Endothelial cell of umbilical vein (primary cell): ENCODE measurements at places on chromosomes 5 and 9.

GRCh38 chr5:2352101-2352861 lies 399.2 kb downstream of the IRX2 start:
- DNase-seq = no peak

DNA sequence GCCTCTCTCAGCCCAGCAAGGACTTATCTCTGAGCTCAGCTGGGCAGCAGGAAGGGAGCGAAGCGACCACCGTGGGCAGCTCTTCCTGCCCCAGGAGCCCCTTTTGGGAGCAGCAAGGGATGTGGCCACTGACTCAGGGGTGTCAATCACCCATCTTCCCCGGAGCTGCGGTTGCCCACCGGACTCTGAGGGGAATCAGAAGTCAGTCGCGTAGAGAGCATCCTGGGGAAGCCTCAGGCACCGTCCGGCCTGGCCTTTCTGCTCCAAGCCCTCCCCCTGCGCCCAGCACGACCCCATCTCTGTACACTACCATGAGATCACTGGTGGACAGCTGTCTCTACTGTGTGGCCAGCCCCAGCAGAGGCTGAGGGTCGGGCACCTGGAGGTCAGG lies 24.6 kb downstream of the GFI1B start:
- no peak for DNase-seq

DNA sequence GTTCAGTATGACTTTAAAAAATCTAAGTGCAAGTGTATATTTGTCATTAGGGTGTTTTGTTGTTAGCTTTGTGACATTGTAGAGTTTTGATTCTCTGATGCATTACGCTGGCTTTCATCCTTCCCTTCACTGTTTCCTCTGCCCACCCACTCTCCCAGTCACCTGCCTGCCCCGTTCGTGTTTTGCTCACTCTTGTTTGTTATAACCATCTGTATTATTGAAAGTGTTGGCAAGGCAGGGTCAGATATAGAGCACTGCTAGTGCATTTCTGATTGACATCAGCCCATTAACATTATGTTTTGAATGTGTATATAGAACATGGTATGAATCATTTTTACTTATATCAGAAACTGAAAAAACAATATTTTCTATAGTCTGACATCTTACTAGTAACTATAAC lies 27.3 kb downstream of the SCGB3A1 start:
- DNase-seq = no peak

DNA sequence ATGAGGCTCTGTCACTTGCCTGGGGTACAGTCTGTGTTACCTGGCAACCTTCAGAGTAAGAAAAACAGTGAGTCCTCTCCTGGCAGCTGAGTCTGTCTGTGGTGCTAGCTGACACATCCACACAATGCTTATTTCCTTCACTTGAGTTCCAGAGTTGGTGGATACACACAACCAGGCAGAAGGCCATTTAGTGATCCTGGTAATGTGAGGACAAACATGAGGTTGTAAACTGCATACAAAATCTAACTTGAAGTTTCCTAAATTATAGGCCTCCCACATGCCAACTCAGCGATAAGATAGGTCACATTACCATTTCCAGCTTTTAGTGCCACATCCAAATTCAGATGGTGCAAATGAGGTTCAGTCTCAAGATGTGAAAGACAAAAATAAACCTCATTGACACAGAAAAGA lies 125.5 kb downstream of the DCP2 start:
- no peak for DNase-seq

DNA sequence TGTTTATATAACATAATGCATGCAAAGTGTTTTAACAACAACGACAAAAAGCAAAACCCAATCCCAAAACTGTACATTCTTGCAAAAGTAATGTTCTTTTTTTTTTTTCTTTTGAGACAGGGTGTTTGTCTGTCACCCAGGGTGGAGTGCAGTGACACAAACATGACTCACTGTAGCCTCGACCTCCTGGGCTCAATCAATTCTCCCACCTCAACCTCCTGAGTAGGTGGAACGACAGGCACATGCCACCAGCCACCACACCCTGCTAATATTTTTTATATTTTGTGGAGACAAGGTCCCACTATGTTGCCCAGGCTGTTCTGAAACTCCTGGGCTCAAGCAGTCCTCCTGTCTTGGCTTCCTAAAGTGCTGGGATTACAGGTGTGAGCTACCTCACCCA lies 13.6 kb upstream of the HAVCR1 start:
- DNase-seq = no peak

- DNase-seq = no peak
Measured at GRCh38 chr9:30584559-30584958, 1799.9 kb upstream of the ACO1 start.

- no peak for DNase-seq
Measured at GRCh38 chr5:32473072-32473471, 28.5 kb upstream of the ZFR start.

DNA sequence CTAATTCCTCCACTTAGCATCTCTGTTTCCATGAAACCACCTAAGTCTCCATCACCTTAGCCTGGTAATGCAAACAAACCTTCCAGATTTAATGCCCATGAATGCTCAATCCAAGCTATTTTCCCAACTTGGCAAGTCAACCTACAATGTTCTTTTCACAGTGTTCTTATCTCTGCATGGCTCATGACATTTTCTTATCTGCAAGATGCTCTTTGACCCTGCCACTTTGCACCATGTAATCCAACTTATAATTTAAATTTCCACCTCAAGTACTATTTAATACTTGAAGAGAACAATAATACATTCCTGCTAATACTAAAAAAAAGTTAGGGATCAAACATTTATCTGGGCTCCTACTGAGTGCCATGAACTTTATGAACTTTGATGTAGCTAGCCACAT lies 164.3 kb downstream of the TMEM232 start:
- no peak for DNase-seq

DNA sequence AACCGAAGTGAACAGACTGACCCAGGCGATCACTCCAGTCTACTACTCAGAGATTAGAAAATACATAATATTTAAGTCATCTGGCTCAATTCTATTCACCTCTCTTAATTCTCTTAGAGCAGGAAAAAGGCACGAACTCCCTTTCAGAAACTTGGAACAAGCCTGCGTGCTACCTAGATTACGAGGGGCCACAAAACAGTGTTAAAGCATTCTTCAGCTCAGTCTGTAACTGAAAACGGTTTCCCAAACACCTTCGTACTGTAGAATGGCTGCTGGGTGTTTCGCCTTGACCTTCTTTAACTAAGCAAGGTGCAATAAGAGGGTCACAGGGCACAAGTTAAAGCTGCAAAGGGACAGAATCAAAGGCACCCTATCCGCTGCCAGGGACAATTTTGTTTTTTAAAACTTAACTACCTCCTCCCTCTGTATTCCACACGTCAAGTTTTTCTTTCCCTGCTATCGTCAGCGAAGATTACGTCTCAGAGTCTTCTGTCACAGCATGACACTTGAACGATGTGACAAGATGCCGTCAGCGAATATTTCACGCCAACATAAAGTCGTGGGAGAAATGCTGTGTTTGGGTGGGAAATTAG lies 687 bp downstream of the LYSMD3 start:
- peak; percentile 54 for DNase-seq

GRCh38 chr5:179374506-179375235 lies 29.4 kb upstream of the ADAMTS2 start:
- no peak for DNase-seq

DNA sequence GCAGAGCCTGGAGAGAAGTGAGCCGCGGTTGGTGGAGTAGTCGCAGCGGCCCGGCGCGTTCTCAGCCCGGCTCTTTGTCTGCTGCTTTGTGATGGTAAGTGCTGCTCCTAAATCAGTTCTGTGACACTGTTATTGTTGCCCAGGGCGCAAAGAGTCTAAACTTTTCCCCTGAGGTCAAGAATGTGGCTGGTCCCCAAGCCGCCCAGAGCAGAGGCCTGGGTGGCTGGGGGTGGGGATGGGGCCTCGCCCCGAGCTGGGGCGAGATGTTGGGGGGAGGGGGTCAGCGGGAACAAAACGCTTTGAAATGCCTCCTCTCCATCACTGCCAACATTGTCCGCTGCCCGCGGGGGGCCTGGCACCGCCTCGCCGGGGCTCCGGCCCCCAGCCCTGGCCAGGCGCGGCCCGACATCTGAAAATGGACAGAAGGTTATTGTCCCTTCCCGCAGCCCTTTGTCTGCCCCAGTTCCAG lies 11.7 kb upstream of the CERCAM start:
- no peak for DNase-seq

- DNase-seq = no peak
Measured at GRCh38 chr5:80170117-80170535, 85.7 kb downstream of the SERINC5 start.

DNA sequence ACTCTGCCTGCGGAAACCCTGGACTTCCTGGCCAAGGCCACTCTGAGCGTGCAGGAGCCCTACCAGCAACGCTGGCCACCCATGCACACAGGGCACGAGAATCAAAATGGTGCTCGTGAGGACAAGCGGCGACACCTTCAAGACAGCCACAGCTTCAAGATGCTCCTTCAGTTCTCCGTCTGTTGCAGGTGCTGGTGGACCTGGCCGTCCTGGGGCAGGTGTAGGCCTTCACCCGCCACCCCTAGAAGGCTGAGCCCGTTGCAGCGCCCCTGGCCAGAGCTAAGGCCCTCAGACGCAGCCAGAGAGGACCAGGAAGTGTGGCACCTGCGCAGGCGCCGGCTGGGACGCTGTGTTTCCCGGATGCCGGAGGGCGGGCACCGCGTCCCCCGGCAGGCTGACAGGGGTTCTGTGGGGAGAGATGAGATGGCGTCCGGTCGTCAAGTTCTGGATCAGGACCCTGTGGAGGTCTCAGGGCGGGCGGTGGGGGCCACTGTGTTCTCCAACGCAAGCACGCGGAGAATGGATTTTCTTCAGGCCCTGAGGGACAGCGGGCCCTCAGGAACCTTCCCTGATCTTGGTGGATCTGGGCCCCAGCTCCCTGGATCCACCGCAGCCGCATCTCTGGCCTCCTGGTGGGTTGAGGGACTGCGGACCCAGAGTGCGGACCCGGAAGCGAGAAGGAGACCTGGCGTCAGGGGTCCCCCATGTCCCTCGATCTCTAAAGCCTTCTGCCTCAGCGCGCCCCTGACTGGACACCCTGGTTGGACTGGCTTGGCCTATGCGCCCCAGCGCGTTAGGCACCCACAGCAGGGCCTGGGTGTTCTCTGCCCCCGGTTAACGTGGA lies 1770.8 kb upstream of the CDH9 start:
- DNase-seq = no peak

- no peak for DNase-seq
Measured at GRCh38 chr9:38421498-38422211, 2.6 kb downstream of the IGFBPL1 start.

GRCh38 chr9:18208166-18209059 lies 265.5 kb upstream of the ADAMTSL1 start:
- peak; percentile 52 for DNase-seq

GRCh38 chr9:93298498-93299417 lies 114.8 kb downstream of the WNK2 start:
- no peak for DNase-seq

DNA sequence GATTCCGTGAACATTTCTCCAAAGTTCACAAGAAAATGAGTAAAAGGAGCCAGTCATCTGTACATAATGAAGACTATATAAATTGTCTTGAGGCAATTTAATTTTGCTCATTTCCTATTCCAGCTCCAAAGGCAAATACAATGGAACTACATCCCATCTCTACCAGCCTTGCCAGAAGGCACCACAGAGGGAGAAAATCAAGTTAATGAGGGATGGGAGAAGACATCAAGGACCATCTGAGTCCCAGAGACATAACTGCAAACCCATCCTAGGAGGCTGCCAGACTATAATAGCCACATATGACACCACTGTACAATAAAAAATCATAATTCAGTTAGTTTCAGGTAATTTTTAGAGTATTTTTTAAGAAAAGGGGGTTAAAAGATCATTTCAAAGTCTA lies 136.3 kb upstream of the RGMB start:
- no peak for DNase-seq

DNA sequence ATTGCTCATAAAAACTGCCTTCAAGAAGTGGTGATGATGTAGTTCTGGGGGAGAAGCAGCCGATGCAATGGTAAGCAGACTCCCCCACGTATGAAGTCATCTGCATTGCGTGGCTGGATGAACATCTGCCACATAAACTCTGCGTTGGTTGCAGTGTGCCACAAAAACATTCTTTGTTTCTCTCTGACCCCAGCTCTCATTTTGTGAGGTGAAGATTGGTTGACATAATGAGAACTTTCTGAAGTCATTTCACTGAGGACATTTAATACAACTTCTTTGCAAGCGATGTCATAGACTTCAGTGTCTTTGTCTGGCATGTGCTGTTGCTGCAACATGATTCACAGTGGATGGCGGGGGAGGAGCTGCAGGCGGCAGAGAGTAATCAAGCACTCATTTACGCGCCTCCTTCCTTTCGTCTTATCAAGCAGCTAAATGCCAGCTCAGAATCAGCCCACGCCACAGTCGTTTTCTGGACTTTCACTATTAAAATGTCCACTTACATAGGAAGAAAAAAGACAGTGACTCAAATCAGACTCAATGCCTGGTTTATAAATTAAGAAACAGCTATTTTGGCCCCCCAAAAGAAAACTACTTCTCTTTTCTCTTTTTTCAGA lies 91.5 kb upstream of the NFIL3 start:
- DNase-seq = peak; percentile 3

- no peak for DNase-seq
Measured at GRCh38 chr5:150661086-150661485, at the start of gene MYOZ3. TSS of gene MYOZ3 (plus strand) at chr5:150661251. CDS start at chr5:150662942, 1,691 bp downstream.

DNA sequence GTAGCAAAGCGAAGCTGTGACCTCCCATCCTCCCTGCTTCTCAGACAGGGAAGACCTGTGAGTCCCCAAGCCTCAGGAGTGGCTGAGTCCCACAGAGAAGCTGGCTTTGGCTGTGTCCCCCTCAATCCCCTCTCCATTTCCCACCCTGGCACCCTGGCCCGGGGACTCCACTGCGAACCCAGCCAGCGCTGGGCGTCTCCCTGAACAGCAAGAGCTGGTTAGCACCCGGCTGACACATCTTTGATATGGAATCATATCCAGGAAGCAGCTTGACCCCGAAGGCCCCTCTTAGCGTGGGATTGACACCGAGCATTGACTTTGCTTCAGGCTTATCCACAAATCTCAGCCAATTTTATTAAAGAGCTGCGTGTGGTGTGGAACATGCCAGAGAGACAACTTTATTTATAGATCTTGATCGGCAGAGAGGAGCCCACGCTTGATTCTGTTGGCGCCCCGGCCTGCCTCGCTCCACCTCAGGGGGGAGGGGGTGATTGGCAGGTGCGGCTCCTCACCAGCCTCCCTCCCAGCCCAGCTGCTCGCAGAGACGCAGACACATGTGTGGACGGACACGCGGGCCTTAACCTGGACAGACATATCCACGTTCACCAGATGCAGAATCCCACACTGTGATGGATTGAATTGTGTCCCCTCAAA lies 120.7 kb upstream of the MVB12B start:
- no peak for DNase-seq

DNA sequence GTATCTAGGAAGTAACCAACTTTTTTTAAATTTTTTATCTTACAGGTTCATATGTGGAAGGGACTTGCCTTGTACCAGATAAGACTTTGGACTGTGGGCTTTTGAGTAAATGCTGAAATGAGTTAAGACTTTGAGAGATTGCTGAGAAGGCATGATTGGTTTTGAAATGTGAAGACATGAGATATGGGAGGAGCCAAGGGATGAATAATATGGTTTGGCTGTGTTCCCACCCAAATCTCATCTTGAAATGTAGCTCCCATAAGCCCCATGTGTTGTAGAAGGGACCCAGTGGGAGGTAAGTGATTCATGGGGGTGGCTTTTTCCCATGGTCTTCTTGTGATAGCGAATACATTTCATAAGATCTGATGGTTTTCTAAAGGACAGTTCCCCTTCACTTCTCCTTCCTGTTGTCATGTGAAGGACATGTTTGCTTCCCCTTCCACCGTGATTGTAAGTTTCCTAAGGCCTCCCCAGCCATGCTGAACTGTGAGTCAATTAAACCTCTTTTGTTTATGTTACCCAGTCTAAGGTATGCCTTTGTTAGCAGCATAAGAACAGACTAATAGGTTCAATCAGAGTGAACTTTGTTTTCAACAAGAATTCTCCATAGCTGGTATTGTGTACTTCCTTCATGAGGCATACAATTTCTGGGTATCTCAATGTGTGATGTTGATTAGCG lies 535.6 kb upstream of the MEF2C start:
- DNase-seq = no peak
